ENCODE measurements at places on chromosomes 1 and 21.

- DNase-seq = no peak
These were observed 92.6 kb upstream of the NEK7 start for GRCh38 chr1:198064181-198064580.

DNA sequence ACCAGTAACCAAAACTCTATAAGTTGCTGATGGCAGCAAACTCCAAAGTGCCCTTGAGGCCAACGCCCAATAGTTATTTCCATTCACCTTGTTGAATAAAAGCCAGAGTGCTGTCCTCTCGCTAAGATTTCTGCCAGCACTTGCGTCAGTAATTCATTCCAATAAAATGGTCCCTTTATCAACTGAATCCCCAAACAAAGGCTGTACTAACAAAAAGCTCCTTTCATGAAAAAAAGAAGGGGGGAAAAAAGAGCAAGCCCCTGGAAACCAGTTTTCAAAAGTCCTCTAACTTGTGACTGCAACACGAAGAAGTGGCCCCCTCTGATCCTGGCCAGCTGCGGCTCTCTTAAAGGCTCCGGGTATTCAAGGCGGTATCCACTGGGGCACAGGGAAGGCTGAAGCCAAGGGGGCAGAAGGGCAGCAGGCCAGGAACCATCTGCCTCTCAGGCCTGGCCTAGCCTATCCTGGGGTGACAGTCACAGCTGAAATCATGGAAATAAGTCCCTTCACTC is 55.8 kb upstream of the ZNF326 start:
- DNase-seq = no peak

DNA sequence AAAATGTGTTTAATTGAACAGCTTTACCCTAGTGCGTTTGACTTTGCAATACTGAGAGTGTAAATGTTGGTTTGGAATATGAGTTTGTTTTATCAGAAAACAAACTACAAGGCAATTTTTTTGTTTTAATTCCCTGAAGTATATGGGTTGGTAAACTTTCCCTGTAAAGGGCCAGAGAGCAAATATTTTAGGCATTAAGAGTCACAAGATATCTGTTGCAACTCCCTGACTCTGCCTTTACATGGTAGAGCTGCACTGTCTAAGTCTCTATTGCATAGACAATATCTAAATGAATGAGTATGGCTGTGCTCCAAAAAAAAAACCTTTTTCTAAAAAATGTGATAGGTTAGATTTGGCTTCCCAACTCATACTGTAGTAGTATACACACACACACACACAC is 115.1 kb upstream of the PBX1 start:
- no peak for DNase-seq

DNA sequence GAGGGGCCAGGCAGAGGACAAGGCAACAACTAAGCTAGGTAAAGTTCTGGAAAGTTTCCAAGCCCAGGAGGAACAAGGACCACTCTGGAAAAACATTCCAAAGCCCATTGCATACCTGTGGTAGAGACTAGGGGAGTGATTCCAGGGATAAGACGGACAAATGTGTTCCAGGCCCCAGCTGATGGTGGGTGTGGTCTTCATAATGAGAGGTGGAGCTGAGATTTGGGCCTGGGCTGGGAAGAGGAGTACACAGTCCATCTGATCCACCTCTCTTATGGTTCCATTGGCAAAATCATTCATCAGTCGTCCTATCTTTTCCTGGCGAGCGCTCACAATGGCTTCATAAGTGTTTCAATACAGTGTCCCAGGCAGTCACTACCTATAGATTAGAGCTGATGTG is 4.5 kb downstream of the KLHDC7A start:
- DNase-seq = no peak

GRCh38 chr1:245988393-245989078 is 518.5 kb downstream of the SMYD3 start:
- DNase-seq = no peak

GRCh38 chr1:201602413-201603265 is 63.7 kb downstream of the NAV1 start:
- DNase-seq = no peak

DNA sequence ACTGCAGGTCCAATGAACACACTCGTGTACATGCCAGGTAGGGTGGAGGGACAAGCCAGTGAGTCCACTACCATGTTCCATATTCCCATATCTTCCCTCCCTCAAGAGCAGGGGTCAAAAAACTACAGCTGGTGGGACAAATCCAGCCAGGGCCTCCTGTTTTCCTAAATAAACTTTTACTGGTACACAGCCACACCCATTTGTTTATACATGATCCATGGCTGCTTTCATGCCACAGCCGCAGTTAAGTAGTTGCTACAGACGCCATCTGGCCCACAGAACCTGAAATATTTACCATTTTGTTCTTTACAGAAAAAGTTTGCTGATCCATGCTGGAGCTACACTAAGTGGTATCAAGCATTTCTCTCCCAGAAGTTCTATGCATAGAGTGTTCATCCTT is 42.4 kb downstream of the CASQ2 start:
- no peak for DNase-seq

GRCh38 chr1:3910857-3911845 is 11.1 kb upstream of the C1orf174 start:
- DNase-seq = peak; percentile 83

- no peak for DNase-seq
These were observed 2.7 kb downstream of the IFNAR2 start for GRCh38 chr21:33232291-33233034.

- DNase-seq = no peak
These were observed 25.3 kb downstream of the KCND3 start for GRCh38 chr1:111963985-111964738.

DNA sequence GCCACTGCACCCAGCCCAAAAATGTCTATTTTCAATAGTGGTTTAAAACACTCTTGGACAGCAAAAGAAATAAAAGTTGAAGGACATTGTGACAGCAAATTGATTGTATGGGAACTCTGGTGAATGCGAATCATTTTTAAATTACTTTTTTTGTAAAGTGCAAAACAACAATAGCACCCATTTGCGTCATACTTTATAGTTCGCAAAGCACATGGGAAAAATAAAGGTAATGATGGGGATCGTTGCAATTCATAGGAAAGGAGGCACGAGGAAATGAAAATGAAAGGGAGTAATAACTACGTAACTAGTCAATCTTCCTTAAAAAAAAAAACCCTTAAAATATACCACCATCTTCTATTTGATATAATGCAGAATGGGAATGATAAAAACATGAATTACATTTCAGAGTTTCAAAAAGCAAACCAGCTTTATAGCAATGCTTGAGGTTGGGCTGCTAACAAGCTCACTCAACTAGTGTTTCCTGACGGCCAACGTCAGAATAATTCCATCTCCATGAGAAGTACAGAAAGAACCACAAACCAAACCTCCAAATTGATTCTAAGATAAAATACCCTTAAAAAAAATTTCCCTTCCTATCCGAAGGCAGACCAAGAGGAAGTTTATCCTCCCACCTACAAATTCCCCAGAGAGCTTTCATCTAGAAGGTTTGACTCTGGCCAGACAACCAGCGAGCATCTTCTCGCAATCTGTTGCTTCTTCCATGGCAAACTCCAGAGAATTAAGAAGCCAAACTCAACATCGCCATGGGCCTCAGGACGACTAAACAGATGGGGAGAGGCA is at the start of gene EDARADD:
EDARADD (plus strand) TSS at position 606 of the 801 bp plus-strand sequence; CDS start at position 765, 159 bp downstream.
- no peak for DNase-seq

GRCh38 chr1:150609732-150610131 is 19.7 kb downstream of the ENSA start:
- no peak for DNase-seq

- peak; percentile 17 for DNase-seq
These were observed 67.3 kb upstream of the OLIG2 start for GRCh38 chr21:32958288-32959002.

- no peak for DNase-seq
These were observed 758 bp downstream of the TATDN3 start for GRCh38 chr1:212792396-212792908.

GRCh38 chr1:66270119-66270812 is 263.7 kb upstream of the SGIP1 start:
- DNase-seq = no peak

DNA sequence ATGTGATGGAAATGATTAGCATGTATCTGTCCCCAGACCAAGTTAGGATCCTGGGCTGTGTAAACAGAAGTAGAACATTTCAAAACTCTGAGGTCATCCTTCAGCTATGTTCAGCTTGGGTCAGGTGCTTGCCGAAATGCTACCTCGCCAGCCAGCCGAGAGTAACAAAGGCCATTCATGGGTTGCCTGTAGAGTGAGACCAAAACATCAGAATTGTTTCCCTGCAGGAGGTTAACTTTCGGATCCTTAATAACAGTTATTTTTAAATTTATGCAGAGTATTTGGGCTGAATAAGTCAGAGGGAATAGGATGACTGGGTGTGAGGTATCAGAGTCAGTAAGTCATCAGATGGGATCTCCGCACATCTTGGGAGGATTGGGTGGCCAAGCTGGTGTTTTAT is 35.6 kb downstream of the SMYD2 start:
- no peak for DNase-seq

GRCh38 chr1:15816674-15817073 is 9.2 kb upstream of the UQCRHL start:
- no peak for DNase-seq

DNA sequence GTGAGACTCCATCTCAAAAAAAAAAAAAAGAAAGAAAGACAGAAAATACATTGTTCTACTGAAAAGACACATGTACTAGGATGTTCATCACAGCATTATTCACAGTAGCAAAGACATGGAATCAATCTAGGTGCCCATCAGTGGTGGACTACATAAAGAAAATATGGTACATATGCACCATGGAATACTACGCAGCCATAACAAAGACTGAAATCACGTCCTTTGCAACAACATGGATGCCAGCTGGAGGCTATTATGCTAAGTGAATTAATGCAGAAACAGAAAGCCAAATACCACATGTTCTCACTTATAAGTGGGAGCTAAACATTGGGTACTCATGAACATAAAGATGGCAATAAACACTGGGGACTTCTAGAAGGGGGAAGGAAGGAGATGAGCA is 48.9 kb upstream of the SLC19A2 start:
- no peak for DNase-seq

GRCh38 chr1:205985330-205986005 is 17.7 kb downstream of the RAB7B start:
- DNase-seq = no peak

DNA sequence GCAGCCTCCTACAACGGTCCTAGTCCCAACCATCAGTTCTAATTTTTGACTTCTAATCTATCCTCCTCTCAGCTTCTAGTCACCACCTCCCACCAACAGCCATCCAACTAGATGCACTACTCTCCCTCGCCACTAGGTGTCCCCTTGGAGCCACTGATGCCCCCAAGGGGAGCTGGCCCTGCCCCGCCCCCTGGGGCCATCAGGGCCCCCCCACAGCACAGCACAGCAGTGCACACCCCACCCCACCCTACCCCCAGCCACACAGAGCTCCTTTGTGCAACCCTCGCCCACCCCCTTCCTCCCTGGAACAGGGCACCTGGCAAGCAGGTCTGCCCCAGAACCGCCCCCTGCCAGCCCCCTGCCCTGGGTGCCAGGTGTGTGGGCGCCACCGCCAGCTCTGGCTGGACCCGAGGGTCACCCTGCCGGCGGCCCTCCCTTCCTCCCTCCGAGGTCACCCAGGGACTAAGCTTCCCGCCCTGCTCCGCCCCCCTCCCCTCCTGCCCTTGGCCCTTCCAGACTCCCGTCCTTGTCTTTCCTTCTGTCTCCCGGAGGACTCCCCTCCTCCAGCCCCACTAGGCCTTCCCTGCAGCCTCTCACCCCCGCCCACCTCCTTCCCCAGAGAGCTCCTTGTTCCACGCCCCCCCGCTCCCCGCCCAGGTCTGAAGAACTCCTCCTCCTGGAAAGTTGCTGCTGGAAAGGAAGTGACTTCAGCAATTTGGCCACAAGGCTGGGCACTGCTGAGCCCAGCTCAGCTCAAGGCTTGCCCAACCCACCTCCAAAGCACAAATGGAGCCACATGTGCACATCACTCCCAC is 47.0 kb downstream of the AHDC1 start:
- DNase-seq = peak; percentile 94

DNA sequence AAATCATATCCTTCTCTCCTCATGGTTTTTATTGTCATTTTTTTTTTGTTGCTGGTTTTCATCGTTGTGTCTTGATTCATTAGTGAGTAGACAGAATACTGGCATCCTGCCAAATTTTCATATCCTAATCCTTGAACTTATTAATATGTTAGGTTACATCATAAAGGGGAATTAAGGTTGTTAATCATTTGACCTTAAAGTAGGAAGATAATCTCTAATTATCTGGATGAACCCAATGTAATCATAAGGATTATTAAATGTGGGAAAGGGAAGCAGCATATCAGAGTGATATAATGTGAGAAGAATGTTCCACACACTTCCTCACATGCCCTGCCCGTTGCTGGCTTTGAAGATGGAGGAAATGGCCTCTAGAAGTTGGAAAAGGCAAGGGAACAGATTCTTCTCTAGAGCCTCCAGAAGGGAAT is 299.7 kb downstream of the HMCN1 start:
- no peak for DNase-seq

- DNase-seq = no peak
These were observed 117.7 kb downstream of the EIF4G3 start for GRCh38 chr1:21059021-21059420.

DNA sequence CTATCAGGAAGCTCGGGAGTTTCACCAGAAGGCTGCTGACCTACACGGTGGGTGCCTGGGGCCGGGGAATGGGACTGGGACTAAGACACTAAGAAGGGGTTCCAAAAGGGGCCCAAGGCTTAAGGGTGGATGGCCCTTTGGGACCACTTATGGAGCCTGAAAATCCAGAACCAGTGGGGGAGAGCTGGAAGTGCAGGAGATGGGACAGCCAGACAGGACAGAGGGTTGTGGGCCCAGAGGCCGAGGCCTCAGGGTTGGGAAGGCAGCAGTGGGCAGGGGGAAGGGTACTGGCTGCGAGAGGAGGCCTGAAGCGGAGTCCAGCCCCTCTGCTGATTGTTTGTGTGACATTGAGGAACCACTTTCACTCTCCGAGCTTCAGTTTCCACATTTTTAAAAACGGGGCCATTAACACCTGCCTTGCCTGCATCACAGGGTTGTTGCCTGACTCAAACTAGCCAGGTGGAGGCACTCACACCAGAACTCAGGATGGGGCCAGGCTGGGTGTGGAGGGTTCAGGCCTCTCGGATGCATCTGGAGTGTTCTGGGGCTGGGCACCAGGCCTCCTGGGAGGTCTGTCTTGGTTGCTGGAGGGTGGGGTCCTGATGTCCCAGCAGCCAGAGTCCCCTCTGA is 3.0 kb downstream of the TTC24 start:
- DNase-seq = no peak

- DNase-seq = no peak
These were observed 93.8 kb downstream of the ZFYVE9 start for GRCh38 chr1:52235646-52236045.

- no peak for DNase-seq
These were observed 19.7 kb downstream of the USP48 start for GRCh38 chr1:21763236-21763635.

Measured in HT-29 (cell line).